ENCODE measurements at places on chromosomes 3 and 15.
A peak's percentile ranks its signal among the peaks of the same experiment; 100 is the strongest.

DNA sequence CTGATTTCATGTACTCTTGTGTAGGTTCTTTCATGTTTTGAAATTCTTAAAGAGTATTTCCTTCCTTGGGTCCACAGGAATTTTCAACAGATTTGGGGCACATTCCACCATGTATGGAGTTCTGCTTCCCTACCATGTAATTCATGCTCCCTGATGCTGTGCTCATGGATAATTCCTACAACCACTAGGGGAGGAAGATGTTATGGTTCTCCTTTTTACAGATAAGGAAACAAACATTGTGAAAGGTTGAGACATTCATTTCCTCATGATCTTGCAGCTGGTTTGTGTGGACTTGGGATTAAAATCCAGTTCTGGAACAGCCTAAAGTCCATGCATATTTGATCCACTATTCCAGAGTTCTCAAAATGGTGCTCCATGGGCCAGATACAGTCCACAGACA, 174.9 kb upstream of the FRMD4B start:
- DNase-seq: no peak

GRCh38 chr3:440826-441225, 244.3 kb downstream of the CHL1 start:
- no peak for DNase-seq

DNA sequence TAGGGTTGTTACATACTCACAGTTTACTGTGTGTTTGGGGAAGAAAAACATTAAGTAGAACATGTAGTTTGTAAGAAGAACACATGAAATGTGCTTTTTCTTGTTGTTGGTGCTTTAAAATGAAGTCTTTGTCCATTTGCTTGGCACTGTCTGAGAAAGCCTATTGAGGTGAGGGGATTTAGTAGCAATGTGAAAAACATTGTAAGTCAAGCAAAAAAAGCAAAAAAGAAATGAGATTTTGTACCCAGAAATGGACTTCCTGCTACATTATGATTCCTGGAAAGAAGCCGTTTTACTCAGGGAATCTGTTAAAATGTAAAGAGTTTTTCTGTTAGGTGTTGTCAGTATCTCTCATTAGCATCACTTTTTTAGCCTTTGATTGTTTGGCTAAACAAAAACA, 59.9 kb downstream of the KAT2B start:
- no peak for DNase-seq

DNA sequence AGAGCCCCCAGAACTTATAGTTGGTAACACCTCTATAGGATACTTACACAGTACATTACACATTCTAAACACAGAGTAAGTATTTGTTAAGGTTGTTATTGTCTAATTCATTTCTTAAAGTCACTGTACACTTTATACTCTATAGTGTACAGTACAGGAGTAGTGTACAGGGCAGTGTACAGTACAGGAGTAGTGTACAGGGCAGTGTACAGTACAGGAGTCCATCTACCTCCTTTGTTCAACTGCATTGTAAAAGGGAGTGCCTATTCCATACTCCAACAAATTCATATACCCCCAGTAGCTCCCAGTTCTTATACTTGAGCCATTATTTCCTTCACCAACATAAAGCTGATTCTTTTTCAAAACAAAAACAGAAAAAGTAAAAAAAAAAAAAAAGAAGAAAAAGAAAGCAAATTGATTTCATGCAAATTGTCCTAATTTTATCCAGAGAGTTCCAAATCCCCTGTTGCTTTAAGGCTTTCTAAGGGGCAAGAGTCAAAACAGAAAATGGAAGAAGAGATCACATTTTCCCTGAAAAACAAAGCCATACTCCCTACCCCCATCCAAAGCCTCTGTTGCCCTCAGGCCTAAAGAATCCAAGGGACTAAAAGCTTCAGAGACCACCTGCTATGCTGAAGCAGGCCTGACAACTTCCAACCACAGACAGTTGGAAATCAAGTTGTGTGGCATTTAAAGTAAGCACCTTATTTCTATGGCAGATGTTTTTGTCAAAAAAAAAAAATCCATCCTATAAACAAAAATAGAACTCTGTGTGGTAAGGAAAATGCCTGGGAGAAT, 125.6 kb downstream of the PLCH1 start:
- no peak for DNase-seq

GRCh38 chr3:164416491-164417222, 661.6 kb downstream of the SI start:
- no peak for DNase-seq

GRCh38 chr3:40753291-40753770, 228.6 kb downstream of the ZNF621 start:
- no peak for DNase-seq

GRCh38 chr3:169907476-169907875, 3.9 kb upstream of the SAMD7 start:
- DNase-seq: no peak

DNA sequence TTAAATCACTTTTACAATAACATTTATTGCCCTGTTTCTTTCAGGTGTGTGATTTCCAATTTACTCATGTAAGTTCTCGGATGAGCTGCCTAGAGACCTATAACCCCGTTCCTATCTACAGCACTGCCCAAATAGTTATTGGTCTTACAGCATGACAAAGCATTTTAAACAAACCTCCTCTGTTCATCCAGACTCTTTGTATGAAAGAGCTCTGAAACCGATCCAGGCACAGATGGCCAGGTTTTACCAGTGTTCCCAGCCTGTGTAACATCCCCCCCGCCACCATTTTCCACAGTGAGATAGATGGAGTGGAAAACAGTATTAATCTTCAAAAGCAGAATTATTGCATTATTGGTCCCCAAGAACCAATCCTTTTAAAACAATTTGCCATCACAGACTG, 59.0 kb upstream of the SPTSSB start:
- DNase-seq: no peak

DNA sequence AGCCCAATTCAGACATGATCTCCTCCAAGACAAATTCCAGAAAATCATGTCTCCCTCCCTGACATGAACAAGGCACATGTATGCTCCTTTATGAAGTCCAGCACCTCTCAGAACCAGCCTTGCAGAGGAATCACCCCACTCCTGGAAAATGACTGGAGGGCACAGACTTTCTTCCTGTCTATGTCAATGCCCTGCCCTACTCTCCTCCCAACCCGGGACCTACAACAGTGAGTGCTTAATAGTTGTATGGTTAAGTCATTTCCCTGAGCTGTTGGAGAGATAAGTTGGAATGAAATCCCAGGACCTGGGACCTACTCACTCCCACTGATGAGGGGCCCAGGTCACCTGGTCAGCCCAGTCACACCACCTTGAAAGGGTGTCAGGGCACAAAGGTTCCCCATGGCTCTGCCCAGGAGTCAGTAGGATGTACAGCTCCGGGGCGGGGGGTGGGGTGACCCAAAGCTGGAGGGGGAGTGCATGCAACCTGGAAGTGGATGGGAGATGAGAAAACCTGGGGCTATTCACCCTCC, 80.1 kb upstream of the HERC1 start:
- DNase-seq: no peak

DNA sequence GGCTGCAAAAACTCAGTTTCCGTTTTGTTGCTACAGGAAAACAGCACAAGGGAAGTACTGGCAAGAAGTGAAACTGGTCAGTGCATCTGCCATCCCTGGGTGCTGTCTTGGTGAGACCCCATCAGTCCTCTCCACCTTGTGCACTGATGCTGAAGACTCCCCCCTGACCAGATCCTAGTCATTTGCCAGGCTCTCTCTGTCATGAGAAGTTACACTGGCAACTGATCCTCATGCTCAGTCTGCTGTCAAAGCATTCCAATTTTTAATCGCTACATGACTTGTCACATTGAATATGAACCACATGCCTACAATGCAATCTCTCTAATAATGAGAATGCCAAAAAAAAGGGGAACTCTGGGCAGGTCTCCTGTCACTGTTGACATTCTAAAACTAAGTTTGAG, 296.5 kb downstream of the ZIC1 start:
- no peak for DNase-seq

GRCh38 chr3:180828723-180829408, 83.6 kb upstream of the FXR1 start:
- no peak for DNase-seq

GRCh38 chr3:194139071-194139813, 3.3 kb downstream of the HES1 start:
- DNase-seq: no peak

- DNase-seq: no peak
Observed at GRCh38 chr3:46895761-46896160, 18.2 kb downstream of the PTH1R start.

- DNase-seq: no peak
Observed at GRCh38 chr3:23663661-23664186, 142.0 kb upstream of the UBE2E1 start.

DNA sequence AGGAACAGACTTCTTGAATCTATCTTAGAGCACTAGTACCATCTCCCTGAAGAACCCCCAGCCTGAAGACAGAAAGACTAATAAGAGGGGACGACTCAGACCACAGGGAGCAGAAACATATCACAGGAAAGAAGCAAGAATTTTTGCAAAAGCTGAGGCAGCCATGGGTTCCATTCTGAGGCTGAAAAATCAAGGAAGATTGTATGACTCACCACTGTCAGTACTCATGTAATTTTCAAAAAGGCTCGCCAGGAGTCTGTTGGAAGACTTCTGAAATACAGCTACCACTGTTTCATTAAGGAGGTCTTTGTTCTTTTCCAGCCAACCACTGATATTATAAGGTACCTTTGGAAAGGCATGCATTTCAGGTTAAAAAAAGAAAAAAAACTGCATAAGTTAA, 47.5 kb downstream of the MYH15 start:
- DNase-seq: no peak

DNA sequence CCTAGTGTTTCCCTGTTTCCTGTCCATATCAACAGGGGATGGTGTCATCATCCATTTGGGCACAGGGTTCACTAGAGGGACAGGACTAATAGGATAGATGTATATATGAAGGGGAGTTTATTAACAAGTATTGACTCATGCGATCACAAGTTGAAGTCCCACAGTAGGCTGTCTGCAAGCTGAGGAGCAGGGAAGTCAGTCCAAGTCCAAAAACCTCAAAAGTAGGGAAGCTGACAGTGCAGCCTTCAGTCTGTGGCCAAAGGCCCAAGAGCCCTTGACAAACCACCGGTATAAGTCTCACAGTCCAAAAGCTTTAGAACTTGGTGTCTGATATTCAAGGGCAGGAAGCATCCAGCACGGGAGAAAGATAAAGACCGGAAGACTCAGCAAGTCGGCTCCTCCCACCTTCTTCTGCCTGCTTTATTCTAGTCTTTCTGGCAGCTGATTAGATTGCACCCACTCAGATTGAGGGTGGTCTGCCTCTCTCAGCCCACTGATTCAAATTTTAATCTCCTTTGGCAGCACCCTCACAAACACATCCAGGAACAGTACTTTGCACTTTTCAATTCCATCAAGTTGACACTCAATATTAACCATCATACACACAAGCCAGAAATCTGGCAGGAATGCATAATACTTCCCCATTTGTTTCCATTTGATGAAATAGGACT, 43.4 kb downstream of the CD200 start:
- DNase-seq: no peak

- no peak for DNase-seq
Observed at GRCh38 chr3:167166594-167167253, 213.4 kb downstream of the ZBBX start.

GRCh38 chr15:51368751-51369450, 27.4 kb downstream of the GLDN start:
- no peak for DNase-seq

- peak; percentile 99 for DNase-seq
Observed at GRCh38 chr15:72231066-72231832, at the start of gene PKM. Gene PKM, minus strand, starts transcription at chr15:72231190. Its CDS starts 12,093 bp downstream, at chr15:72219097.

DNA sequence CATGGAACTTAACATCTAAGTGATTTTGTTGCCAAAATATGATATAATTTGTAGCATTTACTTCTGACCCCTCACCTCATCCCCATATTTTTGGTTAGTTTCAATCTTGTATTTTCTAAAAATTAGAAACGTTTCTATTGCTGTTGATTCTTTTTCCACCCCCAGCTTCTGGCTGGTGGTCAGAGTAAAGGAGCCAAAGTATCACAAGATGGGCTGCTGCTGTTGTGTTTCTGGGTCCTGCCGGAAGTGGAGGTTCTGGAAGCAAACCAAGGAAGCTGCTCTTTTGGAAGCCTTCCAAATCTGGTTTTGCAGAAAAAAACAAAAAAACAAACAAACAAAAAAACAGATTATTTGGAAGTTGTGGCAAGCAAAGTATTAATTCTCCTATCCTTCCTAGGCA, 221.1 kb upstream of the P2RY1 start:
- no peak for DNase-seq

DNA sequence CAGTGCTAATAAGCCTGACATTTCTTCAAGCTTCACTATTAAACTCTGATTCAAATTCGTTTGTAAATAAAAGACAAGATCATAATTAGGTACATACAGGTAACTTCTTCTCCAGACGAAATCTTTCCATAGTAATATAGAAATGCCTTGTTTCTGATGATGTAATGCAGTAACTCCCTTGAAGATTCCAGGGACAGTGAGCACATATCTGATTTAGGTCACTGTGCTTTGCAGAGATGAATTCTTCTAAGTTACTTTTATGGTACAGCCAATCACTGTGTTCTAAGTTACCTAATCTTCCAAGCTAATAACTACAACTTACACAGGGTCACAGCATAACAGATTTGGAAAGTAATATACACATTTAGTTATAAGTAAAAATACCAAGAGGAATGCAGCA, 27.6 kb downstream of the SLC4A7 start:
- no peak for DNase-seq

DNA sequence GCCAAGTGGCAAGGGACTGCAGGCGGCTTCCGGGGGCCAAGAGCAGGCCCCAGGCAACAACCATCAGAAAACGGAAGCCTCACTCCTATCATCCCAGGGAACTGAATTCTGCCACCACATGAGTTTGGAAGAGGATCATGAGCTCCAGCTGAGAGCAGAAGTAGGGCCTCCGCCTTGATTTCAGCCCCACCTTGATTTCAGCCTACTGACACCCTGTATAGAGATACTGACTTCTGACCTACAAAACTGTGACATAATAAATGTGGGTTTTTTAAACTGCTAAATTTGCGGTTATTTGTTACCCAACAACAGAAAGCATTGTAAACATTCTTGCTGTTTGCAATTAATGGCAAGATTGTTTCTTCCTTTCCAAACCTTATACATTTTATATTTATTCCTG, 21.6 kb upstream of the RARRES1 start:
- no peak for DNase-seq

DNA sequence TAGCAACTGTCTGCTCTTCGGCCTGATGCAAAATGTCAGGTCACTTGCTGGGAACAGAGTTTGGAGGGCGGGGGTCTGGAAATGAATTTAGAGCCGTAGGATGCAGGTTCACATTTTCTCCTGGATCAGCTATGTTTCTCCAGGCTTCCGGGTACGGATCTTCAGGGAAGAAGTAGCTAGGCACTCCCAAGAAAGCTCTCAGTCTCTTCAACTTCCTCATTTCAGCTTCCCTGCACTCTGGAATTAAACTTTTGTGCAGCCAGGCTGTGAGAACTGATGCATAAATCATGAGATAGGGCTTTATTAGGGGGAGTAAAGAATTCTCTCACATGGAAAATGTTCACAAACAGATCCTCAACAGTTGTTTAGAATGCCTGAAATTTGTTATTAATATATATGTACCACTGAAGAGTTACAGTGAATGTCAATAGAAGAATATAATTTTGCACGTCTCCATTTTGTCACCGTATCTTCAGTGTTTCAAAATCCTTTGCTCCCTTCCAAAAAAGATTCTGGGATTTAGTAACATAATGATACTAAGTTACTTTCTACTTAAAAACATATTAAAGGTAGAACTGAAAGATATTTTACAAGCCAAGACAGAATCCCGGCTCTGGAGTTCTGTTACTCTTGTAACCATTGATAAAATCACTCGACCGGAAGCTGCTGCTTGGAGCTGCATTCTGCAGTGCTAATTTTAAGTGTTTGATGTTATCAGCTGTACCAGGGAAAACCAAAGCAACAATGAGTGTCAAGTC, 178.5 kb upstream of the P2RY1 start:
- peak; percentile 20 for DNase-seq

GRCh38 chr15:80835336-80835735, 56.2 kb downstream of the CEMIP start:
- DNase-seq: no peak

All from neural crest cell (in vitro differentiated cells).